ENCODE measurements at places on chromosomes 5 and 9.

- no peak for DNase-seq
These were observed 16.1 kb downstream of the EQTN start for GRCh38 chr9:27280860-27281259.

GRCh38 chr9:94804316-94804715 lies 77.8 kb downstream of the AOPEP start:
- no peak for DNase-seq

DNA sequence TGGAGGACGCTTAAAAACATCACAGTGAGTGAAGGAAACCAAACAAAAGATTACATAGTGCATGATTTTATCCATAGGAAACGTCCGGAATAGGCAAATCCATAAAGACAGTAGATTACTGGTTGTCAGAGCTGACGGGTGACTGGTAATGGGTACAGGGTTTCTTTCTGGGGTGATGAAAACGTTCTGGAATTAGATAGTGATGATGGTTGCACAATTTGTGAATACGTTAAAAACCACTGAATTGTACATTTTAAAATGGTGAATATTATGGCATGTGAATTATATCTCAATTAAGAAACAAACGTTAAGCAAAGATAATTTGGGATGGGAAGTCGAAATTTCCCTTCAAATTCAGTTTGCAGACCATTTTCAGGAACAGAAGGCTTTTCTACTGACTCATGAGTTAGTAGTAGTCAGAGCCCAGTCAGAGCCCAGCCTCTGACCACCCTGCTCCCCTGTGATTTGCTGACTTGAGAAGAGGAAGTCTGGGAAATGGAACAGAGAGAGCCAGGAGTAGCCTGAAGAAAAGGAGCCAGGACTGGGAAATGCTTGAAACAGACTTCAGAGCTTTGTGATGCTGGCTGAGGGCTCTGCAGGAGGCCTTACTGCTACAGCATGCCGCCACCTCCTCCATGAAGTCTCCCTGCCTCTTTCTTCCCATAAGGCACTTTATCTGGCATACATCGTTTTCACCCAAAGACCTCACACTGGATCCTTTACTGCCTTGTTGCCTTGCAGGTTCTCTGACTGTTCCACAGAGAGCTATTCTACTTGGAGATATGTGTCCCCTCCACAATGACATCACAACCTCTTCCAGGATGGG lies 46.4 kb upstream of the CTNNA1 start:
- DNase-seq = peak; percentile 83

- no peak for DNase-seq
These were observed 46.9 kb upstream of the APC start for GRCh38 chr5:112690605-112691338.

- no peak for DNase-seq
These were observed 102.6 kb downstream of the RGS3 start for GRCh38 chr9:113566016-113566711.

DNA sequence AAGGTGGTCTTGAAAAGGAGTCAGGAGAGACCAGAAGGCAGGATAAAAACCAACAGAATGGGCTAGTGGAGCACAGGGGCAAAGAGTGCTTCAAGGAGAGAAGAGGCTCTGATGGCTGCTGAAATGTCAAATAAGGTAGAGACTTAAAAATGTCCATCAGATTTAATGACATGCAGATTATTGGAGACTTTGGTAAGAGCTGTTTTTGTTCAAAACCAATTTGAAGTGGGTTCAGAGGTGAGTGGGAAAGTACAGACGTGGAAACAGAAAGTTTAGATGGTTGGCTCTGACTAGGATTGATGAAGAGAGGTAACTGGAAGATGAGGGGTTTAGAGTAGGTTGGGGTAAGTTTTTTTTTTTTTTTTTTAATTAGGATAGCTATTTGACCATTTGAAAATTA lies 14.1 kb downstream of the SLC25A46 start:
- DNase-seq = no peak

- DNase-seq = no peak
These were observed 247.5 kb downstream of the MARCHF11 start for GRCh38 chr5:15932066-15932465.

- no peak for DNase-seq
These were observed 15.8 kb downstream of the GLRX start for GRCh38 chr5:95806687-95807086.

DNA sequence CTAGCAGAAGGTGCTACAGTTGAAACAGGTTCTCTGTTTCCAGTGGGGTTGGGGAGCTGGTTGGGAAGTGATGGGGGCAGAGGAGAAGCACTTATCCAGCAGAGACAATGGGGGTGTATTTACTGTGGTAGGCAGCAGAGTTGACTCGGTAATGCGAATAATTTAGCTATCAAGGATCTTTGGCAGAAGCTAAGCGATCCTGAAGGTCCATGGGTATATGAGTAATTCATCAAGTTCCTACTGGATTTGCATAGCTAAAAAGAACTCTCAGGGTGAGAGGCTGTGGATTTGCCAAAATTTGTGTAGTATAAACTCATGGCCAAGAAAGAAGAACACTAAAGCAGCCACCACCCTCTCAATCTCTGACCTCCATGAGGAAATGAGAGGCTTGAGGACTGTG lies 61.2 kb upstream of the EGFLAM start:
- DNase-seq = no peak

DNA sequence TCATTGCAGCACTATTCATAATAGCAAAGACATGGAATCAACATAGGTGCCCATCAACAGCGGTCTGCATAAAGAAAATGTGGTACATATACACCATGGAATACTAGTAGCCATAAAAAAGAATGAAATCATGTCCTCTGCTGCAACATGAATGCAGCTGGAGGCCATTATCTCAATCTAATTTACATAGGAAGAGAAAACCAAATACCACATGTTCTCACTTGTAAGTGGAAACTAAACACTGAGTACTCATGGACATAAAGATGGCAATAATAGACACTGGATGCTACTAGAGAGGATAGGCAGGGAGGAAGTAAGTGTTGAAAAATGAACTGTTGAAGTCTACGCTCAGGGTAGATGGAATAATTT lies 203.9 kb upstream of the CDH9 start:
- DNase-seq = no peak

GRCh38 chr5:1265461-1266455 lies 29.1 kb downstream of the TERT start:
- no peak for DNase-seq

DNA sequence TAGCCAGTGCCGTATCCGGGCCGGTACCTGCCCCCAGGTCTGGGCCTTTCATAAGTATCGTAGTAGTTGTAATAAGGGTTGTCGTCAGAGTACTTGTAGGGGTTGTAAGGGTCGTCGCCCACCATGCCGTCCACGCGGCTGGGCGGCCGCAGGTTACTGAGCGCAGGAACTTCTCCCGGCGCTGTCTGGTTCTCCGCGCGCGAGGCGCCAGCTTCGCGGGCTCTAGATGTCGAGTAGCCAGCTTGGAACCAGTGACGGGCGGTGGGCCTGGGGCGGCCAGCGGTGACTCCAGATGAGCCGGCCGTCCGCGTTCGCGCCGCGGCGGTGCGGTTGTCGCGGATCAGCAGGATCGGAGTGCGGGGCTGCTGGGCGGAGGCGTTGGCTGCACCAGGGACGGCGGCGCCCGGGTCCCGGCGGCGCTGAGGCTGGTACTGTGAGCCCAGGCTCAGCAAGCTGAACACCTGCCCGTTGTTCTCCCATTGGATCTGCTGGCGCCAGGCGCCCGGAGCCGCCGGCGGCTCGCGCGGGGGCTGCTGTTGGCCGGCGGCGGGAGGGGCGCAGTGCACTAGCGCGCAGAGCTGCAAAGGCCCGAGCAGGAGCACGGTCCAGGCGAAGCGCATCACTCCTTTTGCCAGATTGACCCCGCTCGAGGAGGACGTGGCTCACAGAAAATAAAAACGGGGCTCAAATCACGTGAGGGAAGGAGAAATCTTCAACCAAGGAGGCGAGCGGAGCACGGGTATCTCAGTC lies 518 bp downstream of the LOX start:
- no peak for DNase-seq

DNA sequence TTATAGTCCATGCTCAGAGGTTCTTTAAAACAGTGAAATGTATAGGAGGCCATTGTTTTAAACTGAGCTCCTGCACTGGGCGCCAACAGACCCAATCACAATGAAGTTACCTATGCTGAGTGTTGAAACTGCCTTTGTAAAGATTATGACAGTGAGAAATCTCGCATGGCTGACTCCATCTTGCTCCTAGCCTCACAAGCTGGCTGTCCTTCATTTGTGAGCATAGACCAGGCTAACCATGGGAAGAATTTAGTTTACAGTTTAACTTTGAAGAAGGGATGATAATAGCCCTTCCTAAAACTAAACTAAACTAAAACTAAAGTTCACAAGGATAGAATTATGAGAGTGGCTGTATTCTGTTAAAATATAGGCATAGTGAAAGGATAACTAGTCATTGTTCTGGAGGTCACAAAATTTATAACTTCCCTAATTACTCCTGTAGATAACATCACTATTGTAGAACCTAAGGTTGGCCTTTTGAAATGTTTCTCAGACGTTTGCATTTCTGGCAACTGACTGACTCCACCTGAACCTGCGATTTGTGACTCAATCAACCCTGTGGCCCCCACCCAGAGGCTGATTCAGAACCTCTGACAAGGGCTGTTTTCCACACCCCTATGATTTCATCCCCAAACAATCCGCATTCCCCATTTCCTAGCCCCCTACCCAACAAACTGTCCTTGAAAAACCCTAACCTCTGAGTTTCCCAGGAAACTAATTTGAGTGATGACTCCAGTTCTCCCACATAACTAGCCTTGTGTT lies 59.1 kb downstream of the HMHB1 start:
- peak; percentile 22 for DNase-seq

DNA sequence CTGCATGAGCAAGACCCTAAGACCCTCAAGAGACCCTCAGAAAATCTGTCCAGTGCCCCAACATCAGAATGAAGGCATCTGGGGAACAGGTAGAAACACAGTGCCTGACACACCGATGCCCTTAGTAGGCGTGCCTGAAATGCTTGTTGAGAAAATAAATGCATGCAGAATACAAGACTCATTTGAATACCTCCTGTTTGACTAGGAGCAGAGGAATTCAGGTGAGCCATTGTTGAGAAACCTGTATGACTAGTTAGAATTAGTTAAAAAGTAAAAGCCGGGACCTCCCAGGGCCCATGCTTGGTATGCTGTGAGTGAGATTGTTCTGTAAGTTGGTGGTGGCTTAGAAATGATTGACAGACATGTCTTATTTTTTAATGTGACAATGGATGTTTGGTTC lies 55.0 kb downstream of the WWC1 start:
- no peak for DNase-seq

GRCh38 chr5:126947146-126948010 lies 83.0 kb downstream of the MARCHF3 start:
- no peak for DNase-seq

- no peak for DNase-seq
These were observed 393.9 kb downstream of the ARHGEF28 start for GRCh38 chr5:74019923-74020322.

- no peak for DNase-seq
These were observed 568.9 kb upstream of the ZNF608 start for GRCh38 chr5:125315306-125315705.

- no peak for DNase-seq
These were observed 89.4 kb downstream of the RGS7BP start for GRCh38 chr5:64595031-64595855.

GRCh38 chr5:42454216-42454995 lies 31.2 kb downstream of the GHR start:
- no peak for DNase-seq

DNA sequence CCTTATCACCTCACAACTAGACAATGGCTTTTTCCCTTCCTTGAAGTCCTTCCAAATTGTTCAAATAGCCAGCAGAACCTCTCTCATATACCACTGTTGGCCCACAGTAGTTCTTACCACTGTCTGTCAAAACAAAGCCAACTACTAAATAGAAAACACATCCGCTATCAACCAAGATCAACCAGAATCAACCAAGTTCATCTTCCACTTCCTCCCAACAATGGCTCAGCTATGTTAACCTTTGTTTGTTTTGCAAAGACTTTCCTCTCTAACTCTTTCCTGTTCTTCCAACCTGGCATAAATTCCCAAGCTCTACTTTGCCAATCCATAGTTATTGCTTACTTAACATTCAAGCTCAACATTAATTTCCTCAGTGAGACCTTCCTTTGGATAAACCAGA lies 15.2 kb downstream of the ELL2 start:
- no peak for DNase-seq

GRCh38 chr5:125415126-125415525 lies 668.7 kb upstream of the ZNF608 start:
- no peak for DNase-seq

GRCh38 chr5:178223828-178224335 lies 8.7 kb downstream of the PHYKPL start:
- DNase-seq = no peak

DNA sequence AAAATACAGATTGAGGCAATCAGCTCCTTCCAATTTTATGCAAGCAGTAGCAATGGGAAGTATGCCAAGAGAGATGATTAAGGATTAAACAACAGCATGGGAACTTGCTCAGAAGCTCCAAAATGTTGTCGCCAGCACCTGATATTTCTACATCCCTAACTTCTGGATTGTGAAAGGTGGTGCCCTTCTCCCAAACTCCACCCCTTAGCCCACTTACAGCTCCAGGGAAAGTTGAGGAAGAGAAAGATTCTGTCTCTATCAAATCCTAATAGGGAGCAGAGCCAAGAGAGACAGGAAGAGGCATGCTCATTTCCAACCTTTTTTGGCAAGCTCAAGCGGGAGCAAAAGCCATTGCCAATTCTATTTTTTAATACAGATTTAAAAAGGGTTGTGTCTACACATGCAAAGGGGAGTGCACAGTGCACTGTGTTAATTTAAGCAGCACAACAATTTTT lies 92.4 kb upstream of the NR3C1 start:
- peak; percentile 89 for DNase-seq

DNA sequence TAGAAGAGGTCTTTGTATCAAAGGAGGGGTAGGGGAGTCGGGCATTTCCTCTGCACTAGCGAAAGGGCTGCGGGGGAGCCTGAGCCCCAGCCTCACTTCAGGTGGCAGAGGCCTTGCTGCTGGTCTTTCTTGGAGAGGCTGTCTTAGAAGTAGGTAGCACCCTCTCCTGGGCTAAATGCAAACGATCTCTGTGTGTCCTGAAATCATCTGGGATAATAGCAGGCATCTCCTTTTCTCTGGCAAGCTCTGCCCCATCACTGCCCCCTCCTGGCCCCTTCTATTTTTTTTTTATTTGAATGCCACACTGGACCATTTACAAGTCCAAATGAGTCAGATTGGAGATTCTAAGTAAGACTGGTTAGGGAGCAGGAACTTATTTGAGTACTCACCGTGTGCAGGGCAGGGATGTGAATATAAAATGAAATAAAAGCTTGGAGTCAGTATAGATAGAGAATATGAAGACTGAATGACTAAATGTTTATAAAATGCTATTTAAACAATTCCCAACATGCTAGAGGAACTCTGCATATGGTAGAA lies 137.1 kb downstream of the FGF1 start:
- DNase-seq = peak; percentile 94

All from fibroblast of skin of right quadriceps (primary cell).